ENCODE measurements at places on chromosomes 7 and 10. TPM values are rescaled to one million over a fixed set of nuclear protein-coding genes. Genes with fewer than 3 reads are reported as not detected.
A peak's percentile ranks its signal among the peaks of the same experiment; 100 is the strongest.

Gene JCAD
- 67.6 TPM for total RNA-seq

Gene GRID2IP
- 0.46 TPM for total RNA-seq

Gene GPR22
- not detected for total RNA-seq

Gene C7orf33
- not detected for total RNA-seq

Gene DKK1
- total RNA-seq = 3.7 TPM

Gene NOS3
- 42.9 TPM for total RNA-seq

GRCh38 chr7:33764752-33765451 lies 140.4 kb upstream of the BMPER start:
- DNase-seq = no peak
- no peaks in the 10 kb centered on the region for H3K27me3 ChIP-seq
- H3K36me3 ChIP-seq = no peaks in the 10 kb centered on the region

- no peaks in the 10 kb centered on the region for H3K4me1 ChIP-seq
- H3K36me3 ChIP-seq = no peaks in the 10 kb centered on the region
- H3K27ac ChIP-seq = no peak overlapping the region
- no peaks in the 10 kb centered on the region for H3K27me3 ChIP-seq
- H3K4me3 ChIP-seq = no peak overlapping the region
Observed at GRCh38 chr7:70512144-70512543, 619.8 kb upstream of the GALNT17 start.

DNA sequence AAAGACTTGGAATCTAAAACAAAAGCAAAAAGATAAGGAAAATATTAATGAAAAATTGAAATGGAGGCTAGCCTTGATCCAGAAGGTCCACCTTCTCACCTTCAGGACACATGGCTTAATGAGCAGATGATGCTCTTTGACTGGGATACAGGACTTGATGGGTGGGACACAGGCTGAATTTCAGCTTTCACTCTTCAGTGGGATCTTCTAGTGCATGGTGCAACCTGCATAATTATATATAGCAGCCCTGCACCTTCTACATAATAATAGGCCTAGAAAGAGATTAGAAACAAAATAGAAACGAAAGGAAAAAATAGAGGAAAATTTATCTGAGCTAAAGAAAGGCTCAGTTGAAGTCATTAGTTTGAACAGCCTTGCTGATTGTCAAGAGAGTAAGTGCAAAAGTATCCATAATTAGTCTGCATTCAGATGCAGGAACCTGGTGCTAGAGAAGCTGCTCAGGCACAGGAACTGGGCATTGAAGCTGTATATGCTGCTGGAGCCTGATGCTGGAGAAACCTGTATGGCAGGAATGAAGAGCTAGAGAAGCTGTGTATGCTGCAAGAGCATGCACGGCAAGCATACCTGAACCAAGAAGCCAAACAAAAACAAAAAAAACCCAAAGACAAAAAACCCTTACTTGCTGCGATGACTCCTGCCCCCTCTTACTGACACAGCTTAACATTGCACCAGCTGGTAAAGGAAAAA lies 19.4 kb downstream of the MKLN1 start:
- H3K36me3 ChIP-seq = no peaks in the 10 kb centered on the region
- no peak overlapping the region for H3K27ac ChIP-seq
- H3K4me1 ChIP-seq = no peaks in the 10 kb centered on the region
- H3K4me3 ChIP-seq = no peak overlapping the region

DNA sequence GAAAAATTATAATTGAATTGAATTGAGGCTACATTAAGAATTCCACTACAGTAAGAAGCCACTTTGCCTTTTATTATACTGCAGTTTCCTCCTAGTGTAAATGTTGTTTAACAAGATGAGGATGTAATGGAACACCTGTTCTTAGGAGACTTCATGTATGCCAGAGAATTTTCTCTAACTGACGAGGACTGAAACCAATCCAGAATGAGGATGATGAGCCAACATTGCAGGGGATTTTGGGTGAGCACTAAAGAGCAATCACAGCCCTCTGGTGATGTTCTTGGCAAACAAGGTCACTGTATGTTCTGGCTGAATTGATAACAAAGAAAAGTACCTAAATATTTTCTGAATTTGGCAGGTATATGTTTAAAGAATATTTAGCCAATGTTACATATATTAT lies 60.9 kb downstream of the RELN start:
- H3K36me3 ChIP-seq = no peaks in the 10 kb centered on the region
- no peaks in the 10 kb centered on the region for H3K4me1 ChIP-seq
- H3K27me3 ChIP-seq = no peaks in the 10 kb centered on the region
- no peak overlapping the region for H3K4me3 ChIP-seq
- DNase-seq = no peak

DNA sequence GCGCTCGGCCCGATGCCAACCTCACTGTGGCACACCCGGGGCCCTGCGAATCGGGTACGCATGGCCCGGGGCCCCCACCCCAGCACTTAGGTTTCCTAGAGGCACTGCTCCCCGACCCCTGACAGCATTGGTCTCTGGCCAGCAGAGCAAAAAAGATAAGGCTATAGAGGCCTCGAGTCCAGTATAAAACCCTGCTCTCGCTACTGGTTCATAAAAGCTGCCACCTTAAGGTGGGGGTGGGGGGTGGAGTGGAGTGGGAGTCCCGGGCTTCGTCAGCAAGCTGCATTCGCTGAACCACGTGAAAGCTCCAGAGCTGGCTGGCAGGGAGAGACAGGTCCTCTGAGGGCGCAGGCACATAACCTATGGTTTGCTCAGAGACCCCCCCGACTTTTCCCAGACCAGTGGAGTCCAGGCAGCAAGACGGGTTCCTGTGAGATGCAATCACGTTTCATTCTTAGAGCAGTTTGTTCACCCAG lies 1.3 kb downstream of the KAZALD1 start:
- H3K27me3 ChIP-seq = no peaks in the 10 kb centered on the region
- peaks cover 54% of the 10 kb centered on the region for H3K4me1 ChIP-seq
- peak overlapping the region; percentile 81 for H3K4me3 ChIP-seq
- H3K36me3 ChIP-seq = no peaks in the 10 kb centered on the region
- no peak for DNase-seq

DNA sequence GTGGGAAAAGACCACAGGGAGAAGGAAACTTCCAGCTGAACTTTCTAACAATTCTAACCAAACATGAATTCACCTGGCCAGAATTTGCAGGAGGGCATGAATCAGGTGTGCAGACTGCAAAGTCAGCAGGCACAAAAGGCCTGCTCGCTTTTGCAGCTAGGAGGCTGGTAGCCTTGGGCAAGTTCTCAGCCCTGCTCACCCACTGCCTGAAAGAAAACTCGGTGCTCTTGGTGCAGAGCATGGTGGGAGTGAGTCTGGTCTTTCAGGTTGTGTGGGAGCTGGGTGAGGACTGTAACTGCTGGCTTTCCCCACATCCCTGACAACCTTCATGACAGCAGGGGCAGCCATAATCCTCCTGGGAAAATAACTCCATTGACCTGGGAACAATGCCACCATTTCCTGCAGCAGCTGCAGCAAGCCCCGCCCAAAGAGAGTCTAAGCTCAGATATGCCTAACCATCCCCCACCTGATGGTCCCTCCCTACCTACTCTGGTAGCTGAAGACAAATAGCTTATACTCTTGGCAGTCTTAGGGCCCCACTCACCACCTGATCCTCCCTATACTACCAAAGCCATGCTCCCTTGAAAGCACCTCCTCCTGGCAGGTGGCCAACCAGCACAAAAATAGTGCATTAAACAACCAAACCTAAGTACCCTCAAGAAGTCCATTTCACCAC lies 31.6 kb downstream of the ZNF117 start:
- no peak overlapping the region for H3K27ac ChIP-seq
- DNase-seq = no peak
- no peaks in the 10 kb centered on the region for H3K27me3 ChIP-seq
- no peaks in the 10 kb centered on the region for H3K36me3 ChIP-seq
- no peak overlapping the region for H3K4me3 ChIP-seq
- H3K4me1 ChIP-seq = no peaks in the 10 kb centered on the region

DNA sequence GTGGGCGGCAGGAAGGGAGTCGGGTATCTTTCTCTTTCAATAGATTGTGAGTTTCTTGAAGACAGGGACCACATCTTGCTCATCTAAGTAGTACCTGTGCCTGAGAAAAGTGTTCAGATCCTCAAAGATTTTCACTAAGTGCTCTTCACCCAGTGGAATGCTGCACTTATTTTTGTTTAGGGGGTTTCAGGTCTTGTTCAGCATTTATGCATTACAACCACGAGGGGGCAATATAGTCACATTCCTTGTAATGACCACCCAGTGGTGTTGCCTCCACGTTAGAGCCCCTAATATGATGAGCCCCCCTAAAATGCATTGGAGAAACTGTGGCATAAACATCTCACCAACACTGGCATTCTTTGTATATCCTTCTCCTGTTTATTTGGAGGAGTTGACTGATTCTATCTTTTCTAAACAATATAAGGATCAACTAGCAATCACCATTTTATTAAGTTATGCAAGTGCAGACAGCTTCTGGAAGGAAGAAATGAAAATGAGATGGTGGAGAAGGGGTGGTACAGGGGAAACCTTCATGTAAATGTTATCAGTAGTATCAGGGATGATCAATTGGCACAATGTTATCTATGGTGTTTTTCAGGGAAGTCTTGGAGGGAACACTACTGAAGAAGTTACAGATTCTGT lies 3.1 kb upstream of the PAPSS2 start:
- H3K36me3 ChIP-seq = no peaks in the 10 kb centered on the region
- H3K27ac ChIP-seq = peak overlapping the region; percentile 69
- DNase-seq = no peak
- H3K27me3 ChIP-seq = no peaks in the 10 kb centered on the region

All from upper lobe of right lung (tissue), 1 donor.